GM12891 (cell line): ENCODE measurements at places on chromosomes 7 and 10.
A peak's percentile ranks its signal among the peaks of the same experiment; 100 is the strongest.

DNA sequence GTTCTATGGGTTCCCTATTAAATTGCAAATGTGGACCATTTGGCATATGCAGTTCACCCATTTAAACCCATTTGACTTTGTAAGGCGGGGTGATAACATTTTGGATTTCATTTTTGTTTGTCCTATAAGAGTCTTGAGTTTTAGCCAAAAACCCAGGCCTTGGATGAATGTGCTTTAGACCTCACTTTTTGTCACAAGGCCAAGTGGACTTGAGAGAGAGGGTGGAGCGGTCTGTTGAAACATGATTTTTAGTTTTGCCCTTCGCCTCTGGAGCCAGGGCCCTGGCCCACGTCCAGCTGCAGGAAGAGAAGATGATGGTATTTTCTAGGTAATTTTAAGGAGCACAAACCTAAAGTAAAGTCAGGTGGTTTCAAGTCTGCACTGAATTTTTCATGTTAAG is 260.1 kb downstream of the SLC25A13 start:
- no peak for DNase-seq

GRCh38 chr7:86320341-86320740 is 323.4 kb upstream of the GRM3 start:
- DNase-seq: no peak

DNA sequence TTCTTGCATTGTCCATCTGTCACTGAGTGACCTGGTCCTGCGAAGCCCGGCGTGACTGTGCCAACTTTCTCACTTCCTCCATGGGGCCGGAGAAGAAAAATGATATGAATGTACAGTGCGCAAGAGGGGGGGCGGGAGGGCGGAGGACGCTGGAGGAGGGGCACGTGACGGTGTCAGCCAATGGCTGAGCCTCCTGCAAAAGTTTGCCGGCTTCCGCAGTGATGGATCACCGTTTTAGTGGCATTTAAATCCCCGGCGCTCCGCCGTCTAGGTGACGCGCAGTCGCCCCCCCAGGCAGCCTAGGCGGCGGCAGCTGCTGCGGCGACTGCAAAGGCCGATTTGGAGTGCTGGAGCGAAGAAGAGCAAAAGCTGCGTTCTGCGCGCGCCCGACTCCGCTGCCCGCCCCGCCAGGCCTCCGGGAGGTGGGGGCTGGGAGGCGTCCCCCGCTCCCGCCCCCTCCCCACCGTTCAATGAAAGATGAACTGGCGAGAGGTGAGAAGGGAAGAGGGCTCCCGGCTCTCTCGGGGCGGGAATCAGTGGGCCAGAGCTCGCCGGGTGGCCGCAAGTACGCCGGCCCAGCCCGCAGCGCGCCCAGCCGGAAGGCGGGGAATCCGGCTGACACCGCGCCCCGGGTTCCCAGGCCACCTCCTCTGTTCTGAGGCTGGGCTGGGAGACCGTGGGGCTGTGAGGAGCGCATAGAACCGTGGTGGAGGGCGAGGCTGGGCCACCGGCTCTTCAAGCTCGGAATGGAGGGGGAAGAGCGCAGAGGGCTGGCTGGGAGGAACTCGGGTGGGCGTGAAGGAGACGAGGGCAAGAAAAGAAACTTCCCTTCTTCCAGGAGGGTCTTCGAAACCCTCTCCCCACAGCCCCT is at the start of gene HOXA1:
HOXA1 (minus strand) TSS at position 104 of the 871 bp plus-strand sequence; CDS start at position 16, 88 bp downstream.
- peak; percentile 75 for DNase-seq

DNA sequence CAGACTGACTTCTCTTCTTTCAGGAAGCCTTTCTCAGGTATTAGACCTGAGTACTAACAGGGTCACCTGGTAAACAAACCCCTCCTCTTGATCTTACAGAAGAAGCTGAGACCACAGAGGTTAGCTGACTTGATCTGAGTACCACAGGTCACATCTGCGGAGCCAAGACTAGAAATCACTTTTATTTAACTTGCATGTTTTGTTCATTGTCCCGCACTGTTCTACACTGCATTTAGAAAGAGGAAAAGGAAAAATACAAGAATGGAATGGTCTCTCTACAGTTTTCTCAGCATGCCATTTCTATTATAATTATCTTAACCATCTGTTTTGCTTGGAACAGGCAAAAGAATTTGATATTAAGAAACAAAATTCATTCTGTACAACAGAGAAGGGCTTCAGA is 245.6 kb upstream of the ETV1 start:
- DNase-seq: no peak

- no peak for DNase-seq
Observed at GRCh38 chr7:95199779-95200558, 124.4 kb downstream of the PON1 start.

DNA sequence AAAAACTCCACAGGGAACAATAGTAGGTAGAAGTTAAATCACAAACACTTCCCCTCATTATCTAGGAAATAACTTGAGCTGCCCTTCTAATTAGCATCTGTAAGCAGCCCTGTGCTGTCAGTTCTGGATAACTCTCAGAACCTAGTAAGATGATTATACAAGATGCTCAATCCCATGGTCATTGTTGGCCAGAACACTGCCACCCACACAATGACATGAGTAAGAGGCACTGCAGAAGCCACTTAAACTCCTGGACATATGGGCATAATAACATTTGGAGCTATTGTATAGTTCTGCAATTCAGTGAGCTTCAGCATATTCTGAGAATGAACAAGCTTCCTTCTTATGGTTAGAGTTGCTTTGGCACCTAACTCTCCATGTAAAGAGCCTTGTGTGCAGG is 153.8 kb downstream of the PLPP4 start:
- DNase-seq: no peak

GRCh38 chr10:117460846-117461765 is 81.4 kb upstream of the EMX2 start:
- no peak for DNase-seq

DNA sequence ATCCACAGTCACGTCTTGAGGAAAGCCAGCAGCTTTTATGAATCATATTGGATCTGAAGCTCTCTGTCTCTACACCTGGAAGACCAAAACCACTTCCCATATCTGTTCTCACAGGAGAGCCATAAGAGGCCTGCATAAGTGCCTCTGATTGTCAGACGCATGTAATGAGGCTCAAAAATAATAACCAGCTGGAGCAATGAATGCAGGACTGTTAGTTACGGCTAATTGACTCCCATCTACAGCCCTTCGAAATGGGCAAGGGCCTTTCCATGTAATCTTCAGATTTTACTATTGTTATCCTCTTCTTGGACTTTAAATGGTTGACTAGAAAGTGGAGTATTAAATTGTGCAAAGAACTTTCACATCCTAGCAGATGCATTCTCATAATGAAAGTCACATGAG is 4.4 kb upstream of the SEMA3C start:
- no peak for DNase-seq

GRCh38 chr7:85275204-85275603 is 88.3 kb upstream of the SEMA3D start:
- DNase-seq: no peak
